ENCODE measurements at places on chromosomes 1 and 21.

- DNase-seq: no peak
Observed at GRCh38 chr1:53279296-53280200, 41.2 kb upstream of the MAGOH start.

GRCh38 chr1:79295967-79296366 lies 289.4 kb upstream of the ADGRL4 start:
- no peak for DNase-seq

DNA sequence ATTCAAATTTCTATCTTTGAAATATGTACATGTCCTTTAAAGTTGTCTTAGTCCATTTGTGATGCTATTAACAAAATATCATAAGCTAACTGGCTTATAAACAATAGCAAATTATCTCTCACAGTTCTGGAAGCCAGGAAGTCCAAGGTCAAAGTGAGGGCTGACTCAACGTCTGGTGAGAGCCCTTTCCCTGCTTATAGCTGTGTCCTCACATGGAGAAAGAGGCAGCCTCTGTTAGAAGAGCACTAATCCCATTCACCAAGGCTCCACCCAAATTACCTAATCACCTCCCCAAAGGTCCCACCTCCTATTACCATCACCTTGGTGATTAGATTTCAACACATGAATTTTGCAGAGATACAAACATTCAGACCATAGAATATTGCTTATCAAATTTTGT lies 450.1 kb upstream of the BEND5 start:
- no peak for DNase-seq

DNA sequence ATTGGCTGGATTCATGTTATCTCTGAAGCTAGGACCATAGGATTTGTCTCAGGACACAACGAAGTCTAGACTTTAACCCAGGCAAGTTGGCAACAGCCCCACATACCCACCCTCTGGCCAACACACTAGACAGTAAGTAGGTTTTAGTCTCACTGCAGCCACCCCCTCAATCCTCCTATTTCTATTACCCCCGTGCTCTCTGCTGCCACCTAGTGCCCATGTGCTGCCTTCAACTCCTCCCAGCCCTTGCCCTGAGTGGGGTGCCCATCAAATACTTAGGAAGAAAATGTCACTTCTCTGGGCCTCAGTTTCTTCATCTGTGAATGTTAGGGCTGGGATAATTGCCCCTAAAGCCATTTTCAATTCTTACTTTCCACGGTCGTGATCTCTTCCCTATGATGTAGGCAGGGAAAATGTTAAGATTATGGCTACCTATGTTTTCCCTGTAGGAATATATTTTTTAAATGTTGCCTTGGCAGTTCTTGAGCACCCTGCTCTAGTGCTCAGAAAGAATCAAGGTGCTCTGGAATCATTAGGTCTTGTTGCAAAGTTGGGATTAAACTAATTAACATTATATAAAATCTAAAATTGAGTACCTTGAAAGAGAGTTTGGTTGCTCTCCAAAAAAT lies 213.0 kb downstream of the LMX1A start:
- no peak for DNase-seq

DNA sequence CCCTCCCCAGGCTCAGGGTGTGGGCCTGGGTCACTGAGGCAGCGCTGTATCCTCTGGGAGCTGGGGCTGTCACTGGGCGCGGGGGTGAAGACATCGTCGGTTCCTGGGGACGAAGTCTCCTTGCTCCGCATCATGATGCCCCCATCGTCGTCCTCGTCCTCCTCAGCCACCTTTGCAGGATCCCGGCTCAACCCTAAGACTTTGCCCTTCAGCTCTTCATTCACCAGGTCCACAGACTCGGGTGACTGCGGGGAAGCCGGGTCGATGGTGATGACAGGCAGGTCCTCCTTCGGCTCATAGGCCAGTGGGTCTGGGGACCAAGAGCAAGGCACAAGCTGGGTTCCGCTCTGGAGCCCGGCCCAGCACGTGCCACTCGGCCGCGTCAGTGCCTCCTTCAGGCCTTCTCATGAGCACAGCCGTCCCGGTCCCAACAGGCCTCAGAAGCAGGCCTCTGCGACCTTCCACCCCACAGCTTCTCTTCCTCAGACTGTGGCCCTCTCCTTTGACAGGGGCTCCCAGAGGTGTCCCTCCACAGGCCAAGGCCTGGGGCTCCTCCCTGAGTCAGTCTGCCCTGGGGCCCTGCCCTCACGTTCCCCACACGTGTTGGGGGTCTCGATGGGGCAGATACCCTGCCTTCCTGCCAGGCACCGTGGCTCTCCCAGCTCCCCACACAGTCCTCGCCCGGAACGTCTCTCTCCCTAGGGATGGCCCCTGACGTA lies 54.4 kb downstream of the SLC9A1 start:
- DNase-seq: no peak

DNA sequence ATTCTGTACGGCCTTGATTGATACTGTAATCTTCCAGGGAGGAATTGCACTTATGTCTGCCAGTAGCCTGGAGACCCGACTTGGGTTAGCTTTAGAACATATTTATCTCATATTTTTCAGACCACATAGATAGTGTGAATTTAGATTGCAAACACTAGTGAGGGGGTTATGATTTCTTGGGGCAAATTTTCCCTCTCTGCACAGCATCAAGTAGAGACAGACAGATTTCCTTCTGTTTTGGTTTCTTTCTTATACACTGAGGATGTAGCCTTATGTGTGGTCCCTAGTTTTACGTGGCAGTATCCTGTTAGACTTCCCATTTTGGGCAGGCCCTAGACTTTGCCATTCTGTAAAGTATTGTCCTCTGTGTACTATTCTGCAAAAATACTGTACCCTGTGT lies 29.0 kb downstream of the SOAT1 start:
- DNase-seq: no peak

- no peak for DNase-seq
Observed at GRCh38 chr1:3641046-3641760, 8.7 kb downstream of the WRAP73 start.

DNA sequence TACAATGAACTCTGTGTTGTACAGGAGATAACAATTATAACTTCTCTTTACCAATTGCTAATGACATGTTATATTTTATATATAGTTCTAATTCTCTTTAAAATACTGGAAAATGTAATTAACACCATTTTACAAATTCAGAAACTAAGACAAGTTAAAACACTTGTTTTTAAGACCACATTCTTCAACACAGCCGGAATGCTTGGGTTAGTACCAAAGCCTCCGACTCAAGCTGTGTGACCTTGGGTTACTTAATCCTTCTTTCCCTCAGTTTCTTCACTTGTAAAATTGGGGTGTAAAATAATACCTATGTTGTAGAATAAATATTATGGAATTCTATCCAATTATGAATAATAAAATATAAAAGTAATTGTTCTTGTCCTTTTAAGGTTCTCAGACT lies 378.7 kb downstream of the USH2A start:
- DNase-seq: no peak

DNA sequence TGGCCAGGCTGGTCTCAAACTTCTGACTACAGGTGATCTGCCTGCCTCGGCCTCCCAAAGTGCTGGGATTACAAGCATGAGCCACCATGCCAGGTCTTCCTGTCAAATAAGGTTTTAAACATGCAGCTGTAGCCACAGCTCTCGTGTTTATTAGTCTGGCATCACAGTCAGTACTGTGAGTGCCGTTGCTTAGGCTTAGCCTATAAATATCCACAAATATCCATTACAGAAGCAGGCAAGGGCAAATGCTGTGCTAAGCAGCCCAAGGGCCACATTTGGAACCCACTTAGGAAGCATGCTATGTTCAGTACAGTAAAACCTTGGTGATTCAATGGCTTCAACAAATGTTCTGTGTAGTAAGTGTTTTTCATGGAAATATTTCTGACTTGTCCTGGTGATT lies 75.9 kb downstream of the KIF1B start:
- no peak for DNase-seq

DNA sequence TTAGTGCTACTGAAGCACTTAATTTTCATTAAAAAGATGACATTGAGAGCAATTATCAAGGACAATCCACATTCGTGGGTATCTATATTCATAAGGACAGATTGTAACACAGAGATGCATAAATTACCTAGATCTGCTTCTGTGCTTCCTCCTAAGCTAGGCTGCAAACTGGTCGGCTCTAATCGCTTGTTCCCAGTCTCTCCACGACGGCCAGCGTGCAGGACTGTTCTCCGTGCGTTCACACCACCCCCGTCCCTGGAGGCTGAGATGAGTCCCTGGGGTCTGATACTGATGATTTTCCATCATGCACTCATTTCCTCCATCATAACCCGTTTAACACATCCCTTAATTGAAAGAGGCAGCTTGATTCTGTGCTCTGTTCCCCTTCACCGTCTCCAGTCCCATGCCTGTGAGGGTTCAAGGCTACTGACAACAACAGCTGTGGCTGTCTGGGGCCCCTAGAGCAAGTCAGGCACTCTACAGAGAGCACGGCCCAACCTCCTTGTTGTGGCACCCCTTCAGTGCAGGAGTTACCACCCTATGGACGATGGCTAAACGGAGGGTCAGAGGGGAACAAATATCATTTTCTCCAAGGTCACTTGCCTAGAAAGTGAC lies 469.6 kb downstream of the NPHP4 start:
- DNase-seq: no peak

- DNase-seq: no peak
Observed at GRCh38 chr1:199690496-199690895, 337.0 kb upstream of the NR5A2 start.

GRCh38 chr1:2148691-2149090 lies 45.9 kb downstream of the FAAP20 start:
- no peak for DNase-seq

Data from foreskin keratinocyte (primary cell).